ENCODE measurements at places on chromosomes 5 and 9. TPM values are rescaled to one million over a fixed set of nuclear protein-coding genes. Genes with fewer than 3 reads are reported as not detected.

The NME5 gene
- not detected for total RNA-seq

DNA sequence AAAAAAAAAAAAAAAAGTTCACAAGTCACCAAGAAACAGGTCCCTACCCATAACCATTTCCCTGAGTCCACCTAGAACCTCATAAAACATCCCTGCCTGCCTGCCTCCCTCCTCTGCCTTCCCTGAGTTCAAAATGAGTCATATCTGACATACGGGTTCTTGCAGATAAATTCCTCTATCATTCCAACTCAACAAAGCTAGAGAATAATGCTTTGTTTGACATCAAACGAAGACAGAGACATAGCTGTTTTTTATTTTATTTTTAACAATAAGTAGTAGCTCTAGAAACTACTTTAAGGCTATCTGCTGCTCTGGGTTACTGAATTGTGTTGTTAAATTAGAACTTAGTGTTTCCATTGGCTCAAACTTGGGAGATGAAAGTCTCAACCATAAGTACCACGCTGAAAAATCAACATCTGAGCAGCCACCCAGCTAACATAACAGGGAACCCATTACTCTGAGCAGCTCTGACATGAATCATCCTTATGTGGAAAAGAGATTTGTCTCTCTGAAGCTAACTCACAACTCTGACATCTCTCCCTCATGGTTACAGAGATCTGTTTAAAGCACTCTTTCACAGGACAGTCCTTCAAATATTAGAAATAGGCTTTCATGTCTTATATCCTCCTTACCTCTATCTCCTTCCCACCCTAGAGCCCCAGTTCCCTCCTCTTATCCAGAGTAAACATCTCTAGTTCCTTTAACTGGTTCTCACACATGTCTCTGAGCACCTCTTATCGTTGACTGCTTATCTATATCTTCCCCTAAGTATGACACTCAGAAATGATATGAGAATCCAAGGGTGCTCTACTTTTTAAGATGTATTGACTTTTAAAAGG is 12.1 kb downstream of the TMEM245 start:
- peak overlapping the region; percentile 14 for H3K4me3 ChIP-seq
- no peaks in the 10 kb centered on the region for H3K27me3 ChIP-seq
- H3K36me3 ChIP-seq, result peaks cover 39% of the 10 kb centered on the region
- peaks cover 45% of the 10 kb centered on the region for H3K4me1 ChIP-seq

DNA sequence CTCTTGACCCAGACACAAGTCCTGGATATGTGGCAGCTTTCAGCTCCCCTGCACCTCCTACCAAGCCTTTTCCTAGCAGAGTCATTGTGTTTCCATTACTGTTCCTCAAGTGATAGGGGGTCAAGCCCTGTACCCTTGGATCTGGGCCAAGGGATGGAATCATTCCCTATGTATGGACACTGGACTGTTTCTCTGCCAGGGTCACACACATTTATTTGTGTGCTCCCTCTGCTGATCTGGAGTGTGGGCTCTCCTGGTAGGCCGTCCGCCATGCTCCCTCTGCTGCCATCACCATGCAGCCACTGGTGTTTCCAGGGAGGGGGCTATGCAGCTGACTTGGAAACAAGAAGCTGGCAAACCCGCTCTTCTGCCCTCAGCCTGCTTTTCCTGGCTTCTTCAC is 9.5 kb downstream of the GM2A start:
- peaks cover 31% of the 10 kb centered on the region for H3K36me3 ChIP-seq
- no peaks in the 10 kb centered on the region for H3K27me3 ChIP-seq

The KLF9 gene
- 16.5 TPM for total RNA-seq

- peak overlapping the region; percentile 71 for H3K27ac ChIP-seq
- DNase-seq, result peak; percentile 86
- H3K27me3 ChIP-seq, result no peaks in the 10 kb centered on the region
- peaks cover 71% of the 10 kb centered on the region for H3K4me1 ChIP-seq
- H3K36me3 ChIP-seq, result peaks cover 9% of the 10 kb centered on the region
Observed at GRCh38 chr9:34989946-34990635, 546 bp downstream of the DNAJB5 start.

DNA sequence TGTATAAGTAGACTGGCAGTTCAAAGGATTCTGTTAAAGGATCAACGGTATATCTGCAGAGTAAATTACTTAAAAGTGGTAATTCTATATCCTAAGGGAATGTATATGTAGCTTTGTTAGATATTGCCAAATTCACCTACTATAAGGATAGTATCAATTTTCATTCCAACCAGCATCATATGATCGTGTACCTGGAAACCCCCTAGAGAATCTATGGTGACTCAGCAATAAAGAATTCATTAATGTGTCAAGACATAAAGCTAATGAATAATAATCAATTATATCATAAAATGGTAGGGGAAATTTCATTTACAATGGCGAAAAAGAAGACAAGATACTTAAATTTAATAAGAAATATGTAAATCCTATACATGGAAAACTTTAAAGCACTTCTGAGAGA is 234.1 kb upstream of the ACTBL2 start:
- no peak for DNase-seq
- H3K27ac ChIP-seq, result no peak overlapping the region
- no peaks in the 10 kb centered on the region for H3K4me1 ChIP-seq
- H3K36me3 ChIP-seq, result no peaks in the 10 kb centered on the region
- H3K4me3 ChIP-seq, result no peak overlapping the region

GRCh38 chr9:92503156-92503555 is 20.9 kb upstream of the ASPN start:
- no peak overlapping the region for H3K27ac ChIP-seq
- DNase-seq, result no peak
- peaks cover 9% of the 10 kb centered on the region for H3K4me1 ChIP-seq
- H3K36me3 ChIP-seq, result no peaks in the 10 kb centered on the region
- no peaks in the 10 kb centered on the region for H3K27me3 ChIP-seq
- no peak overlapping the region for H3K4me3 ChIP-seq

DNA sequence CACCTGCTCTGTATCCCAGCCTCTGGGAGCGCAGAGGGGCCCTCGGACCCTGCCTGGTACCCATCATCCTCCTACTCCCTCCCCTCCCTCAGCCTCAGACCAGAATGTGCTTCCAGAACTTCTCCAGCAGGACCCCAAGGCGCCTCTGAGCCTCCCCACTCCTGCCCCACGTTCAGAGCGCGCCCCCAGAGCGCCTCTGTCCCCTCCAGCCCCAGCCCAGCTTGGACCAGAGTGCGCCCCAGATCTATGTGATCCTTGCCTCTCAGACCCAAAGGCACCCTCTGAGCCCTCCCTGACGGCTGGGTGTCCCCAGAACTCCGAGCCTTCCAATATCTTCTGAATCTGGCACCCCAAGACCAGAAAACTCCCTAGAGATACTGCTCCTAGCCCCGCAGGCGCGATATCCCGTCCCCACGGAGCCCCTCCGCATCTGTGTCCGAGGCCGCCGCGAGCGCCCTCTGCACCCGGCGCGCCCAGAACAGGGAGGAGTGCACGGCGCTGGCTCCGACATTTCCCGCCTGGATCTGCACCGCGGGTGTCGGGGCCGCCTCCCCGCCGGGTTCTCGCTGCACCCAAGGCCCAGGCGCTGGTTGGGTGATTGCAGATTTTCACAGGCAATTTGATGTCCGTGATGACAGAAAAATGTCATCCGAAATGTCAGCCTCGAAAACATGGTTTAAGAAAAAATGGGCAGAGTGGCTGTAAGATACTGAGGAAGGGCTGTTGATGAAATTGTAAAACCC is 522 bp downstream of the BHMT start:
- H3K4me1 ChIP-seq, result peaks cover under 1% of the 10 kb centered on the region
- no peak overlapping the region for H3K4me3 ChIP-seq
- H3K27ac ChIP-seq, result no peak overlapping the region
- H3K27me3 ChIP-seq, result peaks cover 63% of the 10 kb centered on the region
- DNase-seq, result no peak
- no peaks in the 10 kb centered on the region for H3K36me3 ChIP-seq

GRCh38 chr5:74538206-74538661 is 102.3 kb downstream of the ENC1 start:
- H3K4me1 ChIP-seq, result no peaks in the 10 kb centered on the region
- no peak overlapping the region for H3K4me3 ChIP-seq
- no peak overlapping the region for H3K27ac ChIP-seq
- peaks cover 14% of the 10 kb centered on the region for H3K27me3 ChIP-seq
- no peak for DNase-seq
- no peaks in the 10 kb centered on the region for H3K36me3 ChIP-seq

DNA sequence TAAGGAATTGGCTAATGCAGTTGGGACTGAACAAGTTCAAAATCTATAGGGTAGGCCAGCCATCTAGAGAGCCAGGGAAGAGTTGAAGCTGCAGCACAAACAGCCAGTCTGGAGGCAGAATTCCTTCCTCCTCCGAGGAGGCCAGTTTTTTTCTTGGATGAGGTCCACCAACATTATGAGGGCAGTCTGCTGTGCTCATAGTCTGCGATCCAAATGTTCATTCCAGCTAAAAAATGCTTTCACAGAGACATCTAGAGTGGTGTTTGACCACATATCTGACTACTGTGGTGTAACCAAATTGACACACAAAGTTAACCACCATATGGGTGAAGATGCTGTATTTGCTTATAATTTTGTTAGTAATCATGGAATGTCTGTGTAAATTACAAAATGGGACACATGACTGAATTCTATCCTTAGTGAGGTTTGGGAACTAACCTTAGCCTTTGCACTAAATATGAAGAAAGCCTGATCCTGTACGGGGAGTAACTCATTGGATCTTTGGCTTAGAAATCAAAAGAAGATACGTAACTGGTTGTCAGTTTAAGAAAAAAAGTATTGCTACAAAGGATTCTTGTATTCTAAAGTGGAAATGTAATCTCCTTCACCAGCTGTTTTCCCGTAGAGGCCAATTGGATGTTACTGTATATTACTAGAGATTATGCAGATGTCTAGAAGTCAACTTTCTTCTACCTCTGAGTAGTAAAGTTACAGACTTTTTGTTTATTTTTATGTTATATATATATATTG is 70.6 kb downstream of the SPIN1 start:
- no peak for DNase-seq
- no peak overlapping the region for H3K4me3 ChIP-seq
- H3K27me3 ChIP-seq, result no peaks in the 10 kb centered on the region
- peaks cover 14% of the 10 kb centered on the region for H3K36me3 ChIP-seq
- no peak overlapping the region for H3K27ac ChIP-seq

Data from activated CD4-positive, alpha-beta T cell treated with anti-CD3 and anti-CD28 coated beads, Interleukin-2, amount 10 ng/mL, durations not matched to agents 24 days and 14 days (primary cell).